ENCODE measurements at places on chromosomes 12 and 14.

- DNase-seq, result no peak
These were observed 4.4 kb downstream of the CLSTN3 start for GRCh38 chr12:7134396-7135166.

GRCh38 chr12:125193376-125194152 lies 128.3 kb downstream of the AACS start:
- no peak for DNase-seq

DNA sequence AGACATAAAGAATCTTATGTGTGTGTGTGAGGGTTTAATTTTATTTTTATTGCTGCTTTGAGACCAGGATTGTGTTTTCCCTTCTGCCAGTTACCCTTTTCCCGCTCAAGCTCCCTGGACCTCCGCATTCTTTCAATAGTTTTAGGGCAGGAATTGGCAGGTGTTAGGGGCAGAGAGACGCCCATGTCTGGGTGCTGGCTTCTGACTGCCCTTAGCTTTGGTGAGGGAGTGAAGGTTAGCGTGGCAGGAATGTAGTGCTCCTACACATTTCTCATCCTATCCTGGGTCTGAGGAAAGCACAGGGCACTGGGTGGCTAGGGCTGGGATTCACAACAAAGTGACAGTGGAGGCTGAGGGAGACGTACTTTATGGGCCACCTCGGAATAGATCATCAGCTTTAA lies 428.1 kb downstream of the ZFP36L1 start:
- no peak for DNase-seq

GRCh38 chr12:107560165-107560898 lies 125.3 kb upstream of the PWP1 start:
- no peak for DNase-seq

GRCh38 chr12:131167334-131167733 lies 213.6 kb downstream of the ADGRD1 start:
- DNase-seq, result no peak

GRCh38 chr14:50260511-50260910 lies 29.1 kb upstream of the SOS2 start:
- peak; percentile 21 for DNase-seq

- no peak for DNase-seq
These were observed 71.1 kb upstream of the RASSF8 start for GRCh38 chr12:25887367-25887766.

GRCh38 chr12:9039397-9039977 lies 50.1 kb downstream of the KLRG1 start:
- peak; percentile 9 for DNase-seq

DNA sequence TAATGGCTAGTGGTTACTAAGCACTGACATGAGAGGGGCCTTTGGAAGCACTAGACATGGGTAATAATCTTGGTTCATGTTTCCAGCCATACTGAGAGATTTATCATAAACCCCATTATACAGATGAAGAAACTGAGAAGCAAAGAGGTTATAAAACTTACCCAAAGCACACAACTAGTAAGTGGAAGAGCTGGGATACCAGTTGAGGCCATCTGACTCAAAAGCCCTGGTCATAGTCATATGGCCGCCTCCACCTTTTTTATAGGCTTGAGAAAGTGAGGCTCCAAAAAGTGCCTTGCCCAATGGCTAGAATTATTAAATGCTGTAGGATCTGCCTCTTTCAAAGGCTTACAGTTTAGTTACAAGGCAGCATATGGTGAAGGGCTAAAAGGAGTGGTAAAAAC lies 944 bp downstream of the TXNRD1 start:
- DNase-seq, result no peak

Measured in GM04504 (cell line).